ENCODE measurements at places on chromosomes 1 and 21.

- no peak for DNase-seq
Measured at GRCh38 chr1:6795661-6796060, 10.4 kb downstream of the CAMTA1 start.

DNA sequence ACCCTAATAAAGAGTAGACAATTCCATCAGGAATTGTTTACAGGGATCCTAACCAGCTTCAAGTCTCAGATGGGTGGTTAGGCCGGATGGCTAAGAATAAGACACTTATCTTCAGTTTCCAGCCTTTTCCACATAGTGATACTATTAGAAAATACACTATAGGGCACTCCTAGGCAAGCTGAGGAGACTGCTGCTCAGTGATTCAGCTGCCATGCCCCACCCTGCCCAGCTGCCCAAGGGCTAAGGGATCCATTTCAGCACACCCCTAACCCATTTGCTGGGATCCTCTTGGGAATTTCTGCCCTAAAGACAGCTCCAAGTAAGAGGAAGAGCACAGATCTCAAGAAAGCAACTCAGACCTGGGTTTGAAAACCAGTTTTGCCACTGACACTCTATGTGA lies 31.9 kb downstream of the PLPP3 start:
- DNase-seq = no peak

- no peak for DNase-seq
Measured at GRCh38 chr1:228259951-228260350, 52.1 kb downstream of the OBSCN start.

DNA sequence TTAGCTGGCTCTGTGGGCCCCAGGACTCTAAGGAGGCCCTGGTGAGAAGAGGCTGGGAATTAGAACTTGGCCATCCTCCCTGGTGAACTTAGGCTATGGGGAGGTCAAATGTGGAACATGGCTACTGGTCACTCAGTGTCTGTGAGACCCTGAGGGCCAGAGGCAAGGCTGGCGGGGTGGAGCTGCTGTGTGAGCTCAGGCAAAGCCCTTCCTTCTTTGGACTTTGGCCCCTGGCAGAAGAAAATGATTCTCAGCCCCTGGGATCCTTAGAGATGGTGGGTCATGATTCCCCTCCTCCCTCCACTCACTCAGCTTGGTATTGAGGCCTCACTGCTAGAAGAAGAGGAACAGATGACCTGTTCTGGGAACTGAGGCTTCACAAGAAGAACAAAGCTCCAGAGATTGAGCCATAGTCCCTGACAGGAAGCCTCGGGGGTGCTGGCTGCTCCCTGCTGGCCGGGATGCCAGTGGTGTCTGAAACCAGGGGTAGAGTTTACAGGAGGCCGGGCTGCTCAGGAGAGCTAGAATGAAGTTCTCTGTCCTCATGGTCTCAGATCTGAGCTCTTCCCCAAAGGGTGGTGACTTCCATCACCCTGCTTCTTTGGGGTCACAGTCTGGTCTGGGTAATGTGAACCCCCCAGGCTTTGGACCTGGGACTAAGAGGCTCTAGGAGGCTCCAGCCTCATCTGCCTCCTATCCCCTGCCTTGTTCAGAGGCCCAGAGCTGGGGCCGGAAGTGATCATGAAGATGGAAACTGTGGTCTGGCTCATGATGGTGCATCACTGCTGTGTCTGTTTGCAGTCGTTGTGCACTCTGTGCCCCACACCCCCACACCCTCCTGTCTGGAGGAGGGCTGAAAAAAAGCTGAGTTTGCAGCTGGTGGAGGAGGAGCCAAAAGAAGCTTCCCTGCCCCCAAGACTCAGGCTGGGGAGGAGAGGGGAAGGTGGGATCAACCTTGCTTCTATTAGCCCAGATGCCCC lies 905 bp downstream of the BTBD19 start:
- peak; percentile 83 for DNase-seq

- DNase-seq = no peak
Measured at GRCh38 chr21:39216290-39216689, 33.0 kb upstream of the PSMG1 start.

DNA sequence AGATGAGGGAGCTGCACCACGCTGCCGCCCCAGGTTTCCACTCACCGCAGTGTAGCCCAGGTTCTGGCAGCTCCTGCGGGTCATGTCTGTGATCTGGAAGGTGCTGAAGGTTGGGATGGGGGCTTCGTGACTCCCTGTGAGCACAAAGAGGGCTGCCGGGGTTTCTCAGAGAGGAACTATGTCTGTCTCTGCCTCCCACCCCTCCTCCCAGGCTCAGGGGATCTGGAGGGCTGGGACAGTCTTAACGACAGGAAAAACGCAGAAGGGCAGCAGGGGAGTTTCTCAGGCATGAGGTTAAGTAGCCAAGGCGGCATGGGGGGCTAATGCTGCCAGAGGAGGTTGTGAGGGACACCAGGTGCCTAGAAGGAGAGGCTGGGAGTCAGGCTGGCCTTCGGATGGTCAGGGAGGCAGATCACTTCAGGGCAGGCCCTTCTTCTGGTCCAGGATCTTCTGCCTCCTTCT lies 656 bp downstream of the SH2D2A start:
- DNase-seq = no peak

- no peak for DNase-seq
Measured at GRCh38 chr1:172708452-172708851, 49.5 kb downstream of the FASLG start.

DNA sequence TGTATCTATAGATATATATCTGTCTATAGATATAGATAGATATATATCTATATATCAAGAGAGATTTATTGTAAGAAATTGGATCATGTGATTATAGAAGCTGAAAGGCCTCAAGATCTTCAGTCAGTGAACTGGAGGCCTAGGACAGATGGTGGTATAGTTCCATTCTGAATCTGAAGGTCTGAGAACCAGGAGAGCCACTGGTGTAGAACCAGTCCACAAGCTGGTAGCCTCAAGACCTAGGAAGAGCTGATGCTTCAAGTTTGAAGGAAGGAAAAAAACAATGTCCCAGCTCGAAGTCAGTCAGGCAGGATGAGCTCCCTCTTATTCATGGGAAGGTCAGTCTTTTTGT lies 213.2 kb upstream of the JUN start:
- DNase-seq = no peak

GRCh38 chr1:81264976-81265375 lies 535.8 kb upstream of the ADGRL2 start:
- no peak for DNase-seq

- DNase-seq = no peak
Measured at GRCh38 chr1:234486858-234487840, 8.2 kb upstream of the TARBP1 start.

DNA sequence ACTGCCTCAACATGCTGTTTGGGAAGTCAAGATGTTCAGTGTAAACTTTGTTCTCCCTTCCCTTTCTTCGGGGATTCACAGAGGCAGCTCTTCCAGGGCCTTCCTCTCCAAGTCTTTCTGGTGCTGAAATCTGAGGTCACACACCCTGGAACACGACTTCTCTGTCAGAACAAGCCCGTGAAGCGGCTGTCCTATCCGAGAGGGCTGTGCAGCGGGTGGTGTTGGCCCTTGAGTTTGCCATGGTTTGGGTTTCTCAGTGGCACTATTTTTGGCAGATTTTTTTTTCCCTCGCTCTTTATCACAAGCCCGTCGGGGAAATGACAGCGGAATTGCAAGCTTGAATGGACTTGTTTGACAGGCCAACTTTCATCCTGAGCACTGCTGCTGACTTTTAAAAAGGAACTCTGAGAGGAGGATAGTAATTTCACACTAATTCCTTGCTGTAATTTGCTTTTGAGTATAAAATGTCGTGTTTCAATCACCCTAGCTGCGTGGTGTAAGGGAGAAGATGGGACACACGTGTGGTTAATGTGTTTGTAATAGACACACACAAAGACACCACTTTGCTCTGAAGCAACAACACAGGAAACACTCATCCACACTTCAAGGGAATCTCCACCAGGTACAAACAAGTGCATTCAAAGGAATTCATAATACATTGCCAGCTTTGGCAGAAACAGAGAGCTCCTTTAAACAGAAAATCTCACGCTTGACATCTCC lies 60.1 kb upstream of the TARBP1 start:
- DNase-seq = no peak

GRCh38 chr1:110285316-110285715 lies 53.9 kb upstream of the RBM15 start:
- DNase-seq = no peak

GRCh38 chr1:200880212-200880611 lies 7.4 kb downstream of the GPR25 start:
- no peak for DNase-seq

DNA sequence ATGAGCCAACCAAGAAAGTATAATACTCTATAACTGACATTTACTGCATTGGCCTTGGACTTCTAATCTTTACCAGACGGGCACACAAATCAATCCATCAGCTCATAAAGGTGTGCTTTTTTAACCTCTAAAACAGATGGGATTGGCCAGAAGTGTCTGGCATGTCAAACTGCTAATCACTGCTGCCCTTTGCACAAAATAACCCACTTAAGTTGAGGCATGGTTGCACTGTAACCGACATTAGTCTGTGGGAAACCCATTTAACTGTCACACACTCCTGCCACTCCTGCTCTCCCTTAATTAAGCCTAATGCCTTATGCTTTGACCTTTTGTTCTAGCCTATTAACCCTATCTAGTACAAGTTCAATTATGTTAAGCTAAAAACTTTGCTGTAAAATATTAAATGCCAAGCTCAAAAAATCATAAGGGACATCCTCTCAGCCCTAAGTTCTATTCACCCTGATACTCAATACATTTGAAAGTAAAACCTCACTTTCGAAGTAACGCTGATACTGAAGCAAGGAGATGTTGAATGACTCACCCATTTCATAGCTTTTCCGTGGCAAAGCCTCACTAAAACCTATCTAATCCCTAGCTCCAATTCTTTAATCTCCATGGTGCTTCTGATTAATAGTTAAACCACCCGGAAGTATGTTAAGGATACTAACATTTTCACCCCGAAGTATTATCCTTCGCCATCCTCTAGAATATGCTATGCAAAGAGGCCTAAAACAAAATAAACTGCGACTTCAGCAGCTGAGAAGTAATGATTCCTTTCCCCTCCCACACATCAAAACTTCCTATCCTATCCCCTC lies 12.9 kb downstream of the NRIP1 start:
- DNase-seq = no peak

GRCh38 chr21:44065428-44065827 lies 41.8 kb upstream of the PWP2 start:
- peak; percentile 76 for DNase-seq

- DNase-seq = no peak
Measured at GRCh38 chr21:33897098-33897497, 18.5 kb downstream of the ATP5PO start.

DNA sequence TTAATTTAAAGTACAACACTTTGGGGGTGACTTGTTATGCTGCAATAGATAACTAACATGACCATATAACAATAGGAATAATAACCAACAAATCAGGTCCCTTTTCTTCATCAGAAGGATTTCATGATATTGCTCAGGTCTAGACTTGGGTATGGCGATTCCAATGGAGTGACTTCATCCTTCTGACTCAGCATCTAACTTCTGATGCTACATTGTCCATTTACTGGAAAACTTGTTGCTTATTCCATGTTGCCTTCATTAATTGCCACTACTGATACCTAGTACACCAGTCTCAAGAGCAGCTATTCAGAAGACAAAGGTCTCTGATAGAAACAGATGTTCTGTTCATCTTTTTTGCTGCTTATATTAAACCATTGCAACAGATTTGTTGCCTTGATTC lies 324.3 kb downstream of the TGFB2 start:
- DNase-seq = no peak

- DNase-seq = peak; percentile 33
Measured at GRCh38 chr1:156767879-156768604, 707 bp downstream of the PRCC start.

Data from effector memory CD4-positive, alpha-beta T cell (primary cell).